ENCODE measurements at places on chromosomes 2 and 18. TPM values are rescaled to one million over a fixed set of nuclear protein-coding genes. Genes with fewer than 3 reads are reported as not detected.

DNA sequence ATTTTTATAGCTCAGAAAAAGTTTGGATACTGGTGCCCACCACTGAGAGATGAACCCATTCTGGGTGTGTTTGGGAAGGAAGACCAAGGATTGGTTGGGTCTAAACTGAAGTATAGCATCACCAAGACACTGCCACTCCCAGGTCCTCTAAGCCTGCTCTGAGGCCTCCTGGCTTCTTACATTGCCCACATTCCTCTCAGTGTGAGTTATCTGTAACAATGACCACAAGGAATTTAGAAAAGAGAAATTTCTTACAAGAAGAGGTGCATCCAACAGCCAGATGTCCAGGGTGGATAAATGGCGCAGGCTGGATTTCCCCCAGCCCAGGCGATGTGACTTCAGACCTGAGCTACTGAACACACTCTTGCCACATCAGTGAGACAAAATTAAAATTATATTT lies 1.6 kb upstream of the GPR45 start:
- no peak overlapping the region for H3K4me3 ChIP-seq
- peak; percentile 94 for DNase-seq
- H3K36me3 ChIP-seq: no peaks in the 10 kb centered on the region
- H3K27me3 ChIP-seq: peaks cover 6% of the 10 kb centered on the region

GRCh38 chr2:145927131-145927950 lies 1407.4 kb upstream of the ZEB2 start:
- no peaks in the 10 kb centered on the region for H3K27me3 ChIP-seq
- H3K27ac ChIP-seq: no peak overlapping the region
- H3K4me1 ChIP-seq: no peaks in the 10 kb centered on the region
- DNase-seq: no peak
- H3K4me3 ChIP-seq: no peak overlapping the region
- no peaks in the 10 kb centered on the region for H3K36me3 ChIP-seq

DNA sequence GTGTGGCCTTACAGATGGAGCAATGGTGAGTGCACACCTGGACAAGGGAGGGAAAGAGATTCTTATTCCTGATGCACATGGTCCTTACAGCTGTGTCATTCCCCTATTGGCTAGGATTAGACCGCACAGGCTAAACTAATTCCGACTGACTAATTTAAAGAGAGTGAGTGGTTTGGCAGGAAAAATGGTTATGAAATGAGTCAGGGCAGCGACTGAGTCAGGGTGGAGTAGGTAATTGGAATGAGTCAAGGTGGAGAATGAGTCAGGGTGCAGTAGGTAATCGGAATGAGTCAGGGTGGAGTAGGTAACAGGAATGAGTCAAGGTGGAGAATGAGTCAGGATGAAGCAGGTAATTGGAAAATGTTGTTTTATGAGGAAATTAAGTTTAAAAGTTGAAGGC lies 1353.7 kb upstream of the LRRTM1 start:
- no peaks in the 10 kb centered on the region for H3K36me3 ChIP-seq
- DNase-seq: peak; percentile 15
- H3K4me1 ChIP-seq: no peaks in the 10 kb centered on the region
- no peak overlapping the region for H3K27ac ChIP-seq
- H3K27me3 ChIP-seq: no peaks in the 10 kb centered on the region
- H3K4me3 ChIP-seq: no peak overlapping the region

GRCh38 chr2:196613302-196613701 lies 26.2 kb upstream of the CCDC150 start:
- H3K36me3 ChIP-seq: no peaks in the 10 kb centered on the region
- no peak overlapping the region for H3K4me3 ChIP-seq
- no peak for DNase-seq
- no peak overlapping the region for H3K27ac ChIP-seq
- H3K27me3 ChIP-seq: no peaks in the 10 kb centered on the region

GRCh38 chr2:203824057-203824456 lies 43.5 kb upstream of the CTLA4 start:
- no peak overlapping the region for H3K4me3 ChIP-seq
- peaks cover 21% of the 10 kb centered on the region for H3K27me3 ChIP-seq
- no peak overlapping the region for H3K27ac ChIP-seq
- no peaks in the 10 kb centered on the region for H3K4me1 ChIP-seq
- DNase-seq: no peak

DNA sequence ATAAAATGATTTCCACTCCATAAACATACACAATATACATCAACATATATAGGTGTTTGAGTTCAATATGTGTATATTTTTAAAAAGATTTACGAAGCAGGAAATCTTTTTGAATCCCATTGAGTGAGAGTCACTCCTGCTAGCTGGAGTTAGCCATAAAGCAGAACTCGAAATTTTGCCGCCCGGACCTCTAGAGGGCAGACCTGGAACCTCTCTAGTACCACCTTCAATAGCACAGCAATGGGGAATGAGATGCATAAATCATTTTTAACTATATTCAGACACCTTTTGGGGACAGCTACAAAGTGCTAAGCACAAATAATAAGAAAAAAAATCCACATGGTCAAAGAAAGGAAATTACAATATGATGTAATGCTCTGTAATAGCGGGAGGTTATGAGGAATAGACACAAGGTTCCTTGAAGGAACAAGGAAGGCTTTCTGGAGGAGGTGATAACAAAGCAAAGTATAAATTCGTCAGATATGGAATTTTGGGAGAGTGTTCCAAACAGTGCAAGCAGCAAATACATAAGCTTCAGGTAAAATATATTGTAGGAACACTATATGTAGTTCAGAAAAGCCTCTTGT lies 533.4 kb downstream of the ERBB4 start:
- no peak overlapping the region for H3K27ac ChIP-seq
- H3K27me3 ChIP-seq: no peaks in the 10 kb centered on the region
- DNase-seq: peak; percentile 33

- no peak overlapping the region for H3K27ac ChIP-seq
- H3K36me3 ChIP-seq: no peaks in the 10 kb centered on the region
- H3K4me1 ChIP-seq: no peaks in the 10 kb centered on the region
- no peak overlapping the region for H3K4me3 ChIP-seq
These were observed 103.7 kb downstream of the APOB start for GRCh38 chr2:20939931-20940795.

- no peak overlapping the region for H3K4me3 ChIP-seq
- DNase-seq: no peak
- peaks cover 3% of the 10 kb centered on the region for H3K4me1 ChIP-seq
- H3K27ac ChIP-seq: no peak overlapping the region
- H3K27me3 ChIP-seq: no peaks in the 10 kb centered on the region
These were observed 478.7 kb upstream of the TCF4 start for GRCh38 chr18:56066524-56067213.

Gene PRSS56
- not detected for total RNA-seq

Gene CNDP2
- total RNA-seq: 52.0 TPM

Gene MREG
- 1.8 TPM for total RNA-seq
